ENCODE measurements at places on chromosomes 6 and 20. TPM values are rescaled to one million over a fixed set of nuclear protein-coding genes. Genes with fewer than 3 reads are reported as not detected.
A peak's percentile ranks its signal among the peaks of the same experiment; 100 is the strongest.

The TMEM200A gene
- total RNA-seq = 18.5 TPM

The CST7 gene
- 6.7 TPM for total RNA-seq

The SLC26A8 gene
- total RNA-seq = 1.5 TPM

The LCA5 gene
- 11.0 TPM for total RNA-seq

The GPR6 gene
- not detected for total RNA-seq

The BHLHE23 gene
- not detected for total RNA-seq

DNA sequence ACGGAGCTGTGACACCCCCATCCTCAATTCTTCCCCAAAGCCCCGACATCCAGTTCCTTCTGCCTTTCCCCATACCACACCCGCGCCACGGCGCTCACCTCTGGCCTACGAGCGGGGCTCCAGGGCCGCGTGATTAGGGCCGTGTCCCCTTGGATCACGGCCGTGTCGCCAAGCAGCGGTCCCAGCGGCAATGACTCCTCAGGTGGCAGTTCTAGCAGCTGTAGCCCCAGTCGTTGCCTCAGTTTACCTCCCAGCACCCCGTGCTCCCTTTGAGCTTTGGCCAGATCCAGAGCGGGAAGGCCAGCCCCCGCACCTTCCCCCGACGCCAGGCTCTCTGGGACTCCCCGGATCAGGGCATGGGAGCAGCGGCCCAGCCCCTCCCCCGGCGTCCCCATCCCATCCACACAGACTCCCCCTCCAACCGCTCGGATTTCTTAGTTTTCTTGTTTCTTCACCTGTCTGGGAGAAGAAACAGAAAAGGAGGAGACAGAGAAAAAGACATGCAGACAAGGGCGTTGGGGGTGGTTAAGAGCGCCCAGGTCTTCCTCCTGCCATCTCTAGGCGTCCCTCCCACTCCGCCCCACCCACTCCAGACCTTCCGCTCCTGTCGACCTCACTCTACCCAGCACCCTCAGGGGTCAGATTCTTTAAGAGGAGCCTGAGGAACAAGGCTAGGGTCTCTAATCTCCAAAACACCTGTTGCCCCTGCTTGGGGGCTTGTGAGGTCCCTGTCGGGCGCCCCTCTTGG is at the start of gene DDAH2:
TSS of gene DDAH2 (minus strand) at position 533 of the 748 bp plus-strand sequence. CDS start at position 395, 138 bp downstream.
- DNase-seq = no peak

- DNase-seq = peak; percentile 93
These were observed 6.3 kb upstream of the DHX16 start for GRCh38 chr6:30678964-30679726.

DNA sequence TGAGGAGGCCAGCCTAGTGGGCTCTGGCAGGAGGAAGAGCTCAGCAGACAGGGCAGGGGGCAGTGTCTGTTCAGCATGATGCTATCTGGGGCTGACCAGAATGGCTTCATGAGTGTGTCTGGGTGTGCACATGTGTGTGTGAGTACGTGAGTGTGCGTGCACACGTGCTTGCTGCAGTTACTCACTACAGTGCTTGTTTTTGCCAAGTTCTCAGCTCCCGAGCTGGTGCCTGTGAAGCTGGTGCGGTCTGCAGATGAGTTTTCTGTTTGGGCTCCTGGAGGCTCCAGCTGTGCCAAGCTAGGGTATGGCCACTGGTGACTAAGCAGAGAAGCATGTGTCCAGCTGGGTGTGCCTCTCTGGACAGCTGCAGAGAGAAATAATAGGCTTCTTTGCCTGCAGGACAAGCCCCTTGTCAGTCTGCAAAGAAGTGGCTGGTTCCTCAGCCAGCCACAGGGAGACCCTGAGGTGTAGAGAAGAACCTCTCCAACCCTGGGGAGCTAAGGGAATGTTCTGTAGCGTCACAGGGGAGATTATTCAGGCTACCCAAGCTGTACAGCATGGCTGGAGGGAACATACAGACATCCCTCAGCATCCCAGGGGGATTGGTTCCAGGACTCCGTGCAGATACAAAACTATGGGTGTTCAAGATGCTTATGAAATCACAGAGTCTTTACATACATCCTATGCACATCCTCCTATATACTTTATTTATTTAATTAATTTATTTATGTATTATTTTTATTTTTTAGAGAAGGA is 40.2 kb upstream of the FAM50B start:
- no peak for DNase-seq

- DNase-seq = peak; percentile 66
These were observed 632 bp downstream of the CGAS start for GRCh38 chr6:73451223-73452106.

- DNase-seq = no peak
These were observed 9.7 kb upstream of the TBC1D7 start for GRCh38 chr6:13338038-13338437.

DNA sequence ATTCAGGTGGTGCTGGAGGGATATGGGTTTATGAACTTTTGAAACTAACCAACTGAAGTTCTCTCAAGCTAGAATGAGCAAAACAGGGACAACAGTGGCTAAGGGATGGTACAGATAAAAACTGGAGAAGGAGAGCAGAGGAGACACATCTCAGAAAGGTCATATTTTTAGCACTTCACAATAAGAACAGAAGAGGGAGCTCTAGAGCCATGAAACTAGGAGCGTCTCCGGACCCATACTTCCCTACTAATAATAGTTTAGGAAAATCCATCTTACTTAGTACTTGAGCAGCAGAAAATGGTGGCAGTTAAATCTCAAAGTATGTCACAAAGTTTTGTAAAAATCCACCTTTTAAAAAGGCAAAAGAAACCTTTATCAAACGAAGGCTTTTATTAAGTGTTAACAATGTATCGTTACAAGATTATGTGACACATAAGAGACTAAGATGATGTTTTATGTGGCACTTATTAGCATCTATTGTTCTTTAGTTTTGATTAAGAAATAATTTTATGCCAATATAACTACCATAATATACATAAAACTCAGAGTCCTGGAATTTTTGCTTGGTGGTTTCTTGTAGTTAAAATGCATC is 278.6 kb downstream of the TBC1D32 start:
- DNase-seq = no peak

GRCh38 chr20:60485012-60485760 is 527.0 kb downstream of the CDH26 start:
- DNase-seq = no peak

DNA sequence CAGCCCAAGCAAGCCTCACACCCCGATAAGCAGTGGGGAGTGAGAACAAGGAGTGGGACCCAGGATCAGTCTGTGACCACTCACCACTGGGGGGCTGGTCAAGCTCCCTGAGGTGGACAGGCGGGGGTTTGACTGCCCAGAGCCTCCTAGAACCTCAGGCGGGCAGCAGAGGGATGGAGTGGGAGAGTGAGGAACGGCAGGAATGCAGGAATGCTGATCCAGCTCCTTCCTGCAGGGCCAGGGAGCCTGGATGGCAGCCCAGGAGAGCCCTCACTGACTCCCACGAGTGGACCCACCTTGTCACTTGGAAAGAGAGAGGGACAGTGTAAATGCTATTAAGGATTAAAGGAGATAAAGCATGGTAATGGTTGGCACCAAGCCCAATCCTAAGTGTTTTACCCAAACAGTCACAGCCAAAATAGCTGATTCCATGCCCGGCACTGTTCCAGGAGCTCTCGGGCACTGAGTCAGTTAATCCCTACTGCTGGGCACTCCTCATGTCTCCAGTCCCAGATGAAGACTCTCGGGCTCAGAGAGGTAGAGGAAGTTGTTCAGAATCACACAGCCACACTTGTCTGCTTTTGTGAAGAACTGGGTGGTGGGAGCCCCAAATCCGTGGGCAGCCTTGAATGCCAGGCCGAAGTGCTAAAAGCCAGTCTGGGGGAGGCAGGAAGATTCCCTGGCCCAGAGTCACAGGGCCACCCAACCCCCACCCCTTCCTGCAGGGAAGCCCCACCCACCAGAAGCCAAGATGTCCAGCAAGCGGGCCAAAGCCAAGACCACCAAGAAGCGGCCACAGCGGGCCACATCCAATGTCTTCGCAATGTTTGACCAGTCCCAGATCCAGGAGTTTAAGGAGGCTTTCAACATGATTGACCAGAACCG is 3.1 kb downstream of the MYL9 start:
- peak; percentile 70 for DNase-seq
